Activated CD8-positive, alpha-beta memory T cell treated with anti-CD3 and anti-CD28 coated beads for 4 hours (primary cell): ENCODE measurements at places on chromosomes 11 and 22.

DNA sequence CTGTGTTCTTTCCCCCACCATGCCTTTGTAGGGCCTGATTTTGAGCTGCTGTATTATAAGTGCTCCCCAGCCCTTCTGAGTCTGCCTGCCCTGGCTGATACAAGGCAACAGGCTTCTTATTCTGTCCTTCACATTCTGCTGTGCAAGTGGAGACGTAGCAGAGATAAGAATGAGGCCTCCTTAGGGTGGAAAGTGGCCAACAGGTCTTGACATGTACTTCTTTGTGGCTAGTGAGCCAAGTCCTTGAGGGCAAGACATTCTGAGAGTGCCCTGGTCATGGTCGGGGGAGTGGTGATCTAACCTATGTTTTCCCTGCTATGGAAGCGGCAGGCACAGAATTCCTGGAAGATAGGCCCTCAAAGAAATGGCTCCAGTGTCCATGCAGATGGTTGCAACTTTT lies 235.7 kb upstream of the CADM1 start:
- no peak for DNase-seq

- DNase-seq = no peak
Measured at GRCh38 chr11:111598559-111598958, 3.7 kb upstream of the SIK2 start.

- DNase-seq = no peak
Measured at GRCh38 chr22:40782521-40782920, 36.6 kb downstream of the SLC25A17 start.

GRCh38 chr11:88410056-88410455 lies 72.5 kb upstream of the CTSC start:
- DNase-seq = no peak

DNA sequence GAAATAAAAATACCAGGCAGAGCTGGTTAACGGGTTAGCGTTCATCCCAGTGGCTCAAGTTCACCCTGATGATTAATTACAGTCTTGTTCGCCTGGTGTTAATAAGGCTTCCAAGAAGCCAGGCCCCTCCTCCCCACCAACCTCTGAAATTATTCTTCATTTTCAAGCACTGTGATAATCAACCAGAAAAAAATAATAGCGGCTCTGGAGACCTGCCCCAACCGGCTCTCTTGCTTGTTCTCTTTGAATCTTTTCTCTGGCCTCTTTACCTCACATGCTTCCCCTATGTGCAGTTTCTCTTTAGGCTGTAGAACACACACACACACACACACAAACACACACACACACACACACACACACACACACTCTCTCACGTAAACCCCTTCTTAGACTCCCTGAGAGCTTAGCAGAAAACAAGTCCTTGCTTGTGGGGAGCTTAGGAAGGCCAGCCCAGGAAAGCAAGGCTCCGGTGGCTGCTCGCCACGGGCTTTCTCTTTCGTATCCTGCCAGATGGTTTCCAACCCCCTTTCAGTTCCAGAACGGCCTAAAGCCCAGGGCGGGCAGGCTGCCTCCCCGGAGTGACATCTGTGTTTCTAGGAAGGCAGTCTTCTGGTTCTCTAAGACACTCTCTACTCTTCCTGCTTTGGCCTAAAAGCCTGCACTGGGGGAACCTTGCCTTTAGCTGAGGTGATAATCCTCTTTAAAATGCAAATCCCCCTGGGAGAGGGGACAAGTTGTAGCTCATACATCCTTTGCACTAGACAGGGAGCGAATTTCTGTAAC lies 106.4 kb upstream of the SESN3 start:
- no peak for DNase-seq

- no peak for DNase-seq
Measured at GRCh38 chr11:1936072-1936780, 10.9 kb upstream of the MRPL23 start.

GRCh38 chr11:69630017-69630416 lies 10.9 kb upstream of the CCND1 start:
- no peak for DNase-seq

DNA sequence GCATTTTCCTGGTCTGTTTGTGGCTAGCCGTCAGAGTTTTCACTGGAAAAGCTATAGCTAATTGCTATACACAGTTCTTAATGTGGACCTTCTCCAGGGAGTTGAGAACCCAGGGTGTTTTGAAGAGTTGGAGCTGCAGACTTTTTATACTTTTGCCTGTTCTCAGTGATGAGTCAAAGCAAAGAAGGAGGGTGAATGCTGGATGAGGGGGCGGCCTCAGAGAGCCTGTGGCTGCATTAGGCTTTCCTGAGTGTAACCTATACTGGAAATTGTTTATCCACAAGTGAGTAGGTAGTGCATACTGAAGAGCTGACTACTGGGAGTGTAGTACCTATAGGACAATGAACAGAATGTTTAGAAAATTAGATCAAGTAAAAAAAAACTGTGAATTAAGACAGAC lies 79.7 kb upstream of the HORMAD2 start:
- no peak for DNase-seq

GRCh38 chr11:106091480-106092123 lies 14.1 kb downstream of the AASDHPPT start:
- DNase-seq = no peak

DNA sequence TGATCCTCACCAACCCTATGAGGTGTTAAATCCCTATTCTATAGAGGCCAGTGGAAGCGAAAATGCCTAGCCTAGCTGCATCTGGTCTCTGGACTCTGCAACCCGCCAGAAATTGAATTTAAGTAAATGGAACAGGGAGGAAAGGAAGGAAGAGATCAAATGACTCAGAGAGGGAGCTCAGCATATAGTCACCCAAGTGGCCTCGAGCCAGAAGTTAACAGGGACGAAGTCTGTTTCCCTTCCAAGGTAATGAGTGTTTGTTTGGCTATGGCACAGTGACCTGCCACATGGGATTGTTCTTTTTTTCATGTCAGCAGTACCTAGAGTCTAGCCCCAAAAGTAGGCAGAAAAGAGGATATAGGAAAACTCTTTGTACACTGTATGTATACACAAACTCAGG lies 66.3 kb downstream of the PAK1 start:
- no peak for DNase-seq

DNA sequence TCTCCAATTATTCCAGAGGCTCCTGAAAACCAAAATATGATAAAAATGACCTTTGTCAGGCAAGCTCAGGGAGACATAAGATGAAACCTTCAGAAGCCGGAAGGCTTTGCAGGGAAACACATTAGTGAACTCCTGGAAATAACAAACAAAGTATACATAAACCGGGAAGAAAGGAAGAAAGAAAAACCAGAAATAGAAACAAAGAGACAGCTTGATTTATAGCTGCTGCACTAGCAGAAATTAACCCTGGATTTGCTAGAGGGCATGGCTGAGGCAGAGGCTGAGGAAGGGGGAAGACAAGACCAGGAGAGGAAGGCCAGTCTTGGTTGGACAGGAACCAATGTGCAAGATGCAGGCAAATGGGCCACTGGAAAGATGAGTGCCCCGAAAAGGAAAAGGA lies 33.3 kb downstream of the SLC22A25 start:
- DNase-seq = no peak

DNA sequence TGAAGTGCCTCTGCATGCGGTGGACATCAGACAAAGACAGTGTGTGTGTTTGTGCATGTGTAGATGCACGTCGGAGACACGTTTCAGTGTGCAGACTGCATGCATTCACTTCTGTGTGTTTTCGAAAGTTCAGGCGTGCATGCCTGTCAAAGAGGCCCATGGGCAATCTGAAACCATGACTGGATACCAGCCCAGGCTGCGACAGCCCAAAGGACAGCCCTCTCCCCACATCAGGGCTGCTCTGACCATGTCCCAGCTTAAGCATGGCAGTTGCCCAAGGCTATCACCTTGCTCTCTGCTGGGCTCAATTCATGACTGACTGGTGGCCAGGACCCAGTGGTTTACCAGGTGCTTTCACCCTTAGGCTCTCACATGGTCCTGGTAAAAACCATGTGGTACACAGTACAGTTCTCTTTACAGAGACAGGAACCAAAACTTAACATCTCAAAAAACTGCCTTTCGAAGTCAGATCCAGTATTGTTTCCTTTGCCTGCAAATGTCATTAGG lies 423.7 kb upstream of the CADM1 start:
- no peak for DNase-seq

GRCh38 chr22:38401336-38402084 lies 53.5 kb downstream of the KCNJ4 start:
- no peak for DNase-seq

DNA sequence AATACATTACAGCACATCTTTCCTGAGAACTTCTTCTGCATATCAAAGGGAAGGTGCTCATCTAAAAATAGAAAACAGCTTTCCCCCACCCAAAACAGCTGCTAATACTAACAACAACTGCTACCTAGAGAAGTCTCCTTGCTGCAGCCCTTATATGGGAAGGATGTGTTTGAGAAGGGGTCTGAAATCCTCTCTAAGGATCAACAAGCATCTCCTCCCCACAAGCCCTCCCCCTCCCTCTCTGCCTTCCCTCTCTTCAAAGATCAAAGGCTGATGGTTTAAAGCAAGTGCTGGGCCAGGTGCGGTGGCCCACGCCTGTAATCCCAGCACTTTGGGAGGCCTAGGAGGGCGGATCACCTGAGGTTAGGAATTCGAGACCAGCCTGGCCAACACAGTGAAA lies 33.5 kb downstream of the SCUBE2 start:
- no peak for DNase-seq

DNA sequence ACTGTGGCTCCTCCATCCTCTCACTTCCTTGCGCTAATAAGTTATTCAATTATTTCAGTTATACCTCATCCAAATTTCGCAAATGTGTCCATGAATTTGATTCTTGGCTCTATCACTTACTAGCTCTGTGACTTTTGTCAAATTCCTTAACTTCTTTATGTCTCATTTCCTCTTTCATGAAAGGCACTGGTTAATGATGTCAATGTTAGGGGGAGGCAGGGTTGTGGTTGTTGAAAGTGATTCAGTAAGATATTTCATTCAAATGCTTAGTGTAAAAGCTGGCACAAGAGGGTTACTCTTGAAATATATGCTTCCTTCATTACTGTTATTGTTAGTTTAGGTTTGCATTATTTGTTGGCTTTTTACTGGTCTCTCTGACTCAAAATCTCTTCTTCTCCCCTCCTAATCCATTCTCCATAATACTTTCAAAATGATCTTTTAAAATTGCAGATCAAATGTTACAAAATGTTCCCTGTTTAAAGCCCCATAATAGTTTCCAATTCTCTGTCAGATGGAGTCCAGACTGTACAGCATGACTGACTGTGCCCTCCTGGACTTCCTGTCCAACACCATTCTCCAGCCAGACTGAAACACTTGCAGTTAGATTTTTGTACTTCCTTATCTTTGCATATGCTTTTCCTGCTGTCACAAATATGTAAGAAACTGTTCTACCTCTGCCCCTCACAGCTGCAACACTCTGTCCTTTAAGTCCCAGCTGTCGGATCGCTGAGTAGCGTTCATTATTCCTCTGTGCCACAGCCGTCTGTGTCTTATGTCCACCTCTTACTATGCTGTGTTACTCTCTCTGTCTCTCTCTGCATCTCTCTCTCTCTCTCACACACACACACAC lies 510.6 kb upstream of the RAG2 start:
- DNase-seq = no peak

DNA sequence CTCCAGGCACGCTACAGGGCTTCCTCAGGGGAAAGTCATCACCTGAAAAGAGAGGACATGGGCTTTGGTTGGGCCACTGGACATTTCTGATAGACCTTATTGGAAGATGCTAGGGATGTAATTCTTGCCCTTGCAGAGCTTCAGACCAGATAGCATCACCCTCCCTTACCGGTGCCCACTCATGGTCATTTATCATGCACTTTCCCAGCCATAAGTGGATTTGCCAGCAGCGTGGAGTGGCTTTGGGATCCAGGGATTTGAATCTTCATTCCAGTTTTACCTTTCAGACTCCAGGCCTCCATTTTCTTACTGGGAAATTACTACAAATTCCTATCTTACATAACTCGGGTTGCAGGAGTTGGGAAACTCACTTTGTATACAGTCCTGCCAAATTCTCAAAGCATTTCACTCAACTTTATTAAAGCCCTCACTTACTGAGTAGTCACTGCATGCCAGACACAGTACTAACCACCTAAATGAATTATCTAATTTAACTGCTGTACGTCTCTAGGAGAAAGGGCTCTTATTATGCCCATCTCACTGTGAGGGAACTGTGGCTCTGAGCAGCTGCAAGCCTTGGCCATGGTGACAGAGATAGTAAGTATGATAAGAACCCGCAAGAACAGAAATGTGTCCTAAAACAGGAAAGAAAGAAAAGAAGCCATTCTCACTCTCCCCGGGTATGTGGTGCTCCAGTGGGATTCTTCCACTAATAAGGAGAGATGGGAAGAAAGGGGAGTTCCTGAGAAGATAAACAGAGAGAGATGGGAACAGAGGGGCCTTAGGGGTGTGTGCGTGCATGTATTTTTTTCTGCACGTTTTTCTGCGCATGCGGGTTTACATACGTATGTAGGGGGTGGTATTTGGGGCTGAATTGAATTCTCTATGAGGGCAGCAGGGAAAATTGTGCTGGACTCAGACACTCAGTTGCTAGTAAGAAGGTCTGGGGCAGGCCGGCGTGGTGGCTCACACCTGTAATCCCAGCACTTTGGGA lies 9.7 kb downstream of the CHRM1 start:
- no peak for DNase-seq

DNA sequence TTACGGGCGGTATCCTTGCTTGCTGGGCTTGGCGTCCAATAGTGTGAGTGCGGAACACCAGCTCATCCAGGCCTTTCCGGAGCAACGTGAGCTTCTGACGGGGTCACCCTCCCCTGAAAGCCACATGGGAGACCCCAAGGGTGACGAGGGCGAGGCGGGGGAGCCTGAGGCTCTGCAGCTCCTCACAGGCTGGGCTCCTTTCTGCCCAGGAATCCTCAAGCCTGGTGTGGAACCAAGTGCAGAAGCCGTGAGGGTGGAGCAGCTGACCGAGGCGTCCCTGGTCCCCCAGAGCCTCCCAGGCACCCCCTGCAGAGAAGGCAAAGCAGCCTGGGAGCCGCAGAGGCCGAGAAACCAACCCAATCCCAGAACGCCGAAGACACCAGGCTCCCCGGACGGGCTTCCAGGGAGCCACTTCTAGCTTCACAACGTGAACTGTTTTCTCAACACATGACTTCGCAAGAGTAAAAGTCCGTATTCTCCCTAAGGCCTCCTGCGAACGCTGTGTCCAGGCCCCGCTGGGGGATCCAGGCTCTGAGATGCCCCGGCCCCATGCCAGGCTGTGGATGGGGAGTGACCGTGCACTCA lies 530.3 kb downstream of the BRD1 start:
- no peak for DNase-seq

- peak; percentile 78 for DNase-seq
Measured at GRCh38 chr11:118610773-118611432, 3.5 kb downstream of the PHLDB1 start.

GRCh38 chr11:27186580-27186979 lies 146.0 kb downstream of the BBOX1 start:
- no peak for DNase-seq

- no peak for DNase-seq
Measured at GRCh38 chr11:30365793-30366517, 43.1 kb downstream of the ARL14EP start.

DNA sequence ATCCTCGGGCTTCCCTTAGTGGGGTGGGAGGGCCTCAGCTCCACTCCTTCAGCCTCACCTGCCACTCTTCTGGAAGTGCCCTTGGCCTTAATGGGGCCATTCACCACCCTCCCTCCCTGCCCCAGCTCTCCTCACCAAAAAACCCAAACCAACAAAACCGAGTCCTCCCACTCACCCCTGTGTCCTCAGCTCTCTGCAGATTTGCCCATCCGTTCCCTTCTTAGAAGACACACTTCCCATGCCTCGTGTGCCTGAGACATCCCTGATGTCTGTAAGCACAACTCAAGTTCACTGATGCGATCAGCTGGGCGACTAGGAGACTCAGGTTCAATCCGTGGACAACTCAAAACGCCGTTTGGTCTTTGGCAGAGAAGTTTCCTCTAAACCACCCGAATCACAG lies 839.2 kb downstream of the TBC1D22A start:
- no peak for DNase-seq

- no peak for DNase-seq
Measured at GRCh38 chr11:44681698-44682097, 45.1 kb upstream of the TSPAN18 start.
